ENCODE measurements at places on chromosomes 12 and 14. TPM values are rescaled to one million over a fixed set of nuclear protein-coding genes. Genes with fewer than 3 reads are reported as not detected.

TSPAN8 gene
- total RNA-seq = 4.2 TPM

USP5 gene
- total RNA-seq = 104 TPM

ACVRL1 gene
- 0.36 TPM for total RNA-seq

GRCh38 chr14:90580377-90581335 is 183.8 kb downstream of the CALM1 start:
- DNase-seq = no peak

- DNase-seq = no peak
These were observed 44.6 kb upstream of the FZD10 start for GRCh38 chr12:130117701-130118100.

GRCh38 chr14:40525314-40525713 is 1081.4 kb upstream of the LRFN5 start:
- no peak for DNase-seq

BICDL1 gene
- total RNA-seq = 22.2 TPM

EXOC3L4 gene
- total RNA-seq = 2.6 TPM

GRCh38 chr14:72604133-72604532 is 289.8 kb downstream of the DPF3 start:
- no peak for DNase-seq

GRCh38 chr12:473863-474577 is 14.3 kb downstream of the B4GALNT3 start:
- DNase-seq = no peak

DNA sequence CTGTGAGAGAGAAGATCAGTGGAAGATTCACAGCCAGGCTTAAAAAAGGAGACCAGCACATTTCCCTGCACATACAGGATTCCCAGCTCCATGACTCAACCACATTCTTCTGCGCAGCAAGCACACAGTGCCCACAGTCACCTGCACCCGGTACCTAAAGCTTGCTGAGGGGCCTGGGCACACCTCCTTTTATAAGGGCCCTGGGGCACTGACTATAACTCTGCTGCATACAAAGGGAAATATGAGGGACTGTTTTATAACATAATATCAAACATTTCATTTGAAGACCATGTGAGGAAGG is 322.9 kb downstream of the DAD1 start:
- DNase-seq = no peak

DNA sequence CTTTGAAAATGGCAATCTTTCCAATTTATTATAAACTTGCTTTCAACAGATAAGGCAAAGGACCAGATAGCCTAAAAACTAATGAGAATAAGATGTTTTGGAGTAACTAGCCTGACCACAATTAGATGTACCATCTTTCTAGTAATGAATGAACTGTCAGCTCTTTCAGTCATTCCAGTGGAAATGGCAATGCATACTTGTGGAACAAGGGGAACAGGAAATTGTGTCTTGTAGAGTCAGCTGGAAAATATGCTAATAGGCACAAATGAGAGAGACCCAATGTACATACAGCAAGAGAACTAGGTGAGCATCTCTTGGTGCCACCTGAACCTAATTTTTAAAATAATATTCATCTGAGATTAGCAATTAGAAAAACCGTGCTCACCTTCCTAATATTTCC is 76.1 kb upstream of the GPHB5 start:
- no peak for DNase-seq

GRCh38 chr12:124561231-124561630 is 6.2 kb downstream of the NCOR2 start:
- DNase-seq = no peak

DNA sequence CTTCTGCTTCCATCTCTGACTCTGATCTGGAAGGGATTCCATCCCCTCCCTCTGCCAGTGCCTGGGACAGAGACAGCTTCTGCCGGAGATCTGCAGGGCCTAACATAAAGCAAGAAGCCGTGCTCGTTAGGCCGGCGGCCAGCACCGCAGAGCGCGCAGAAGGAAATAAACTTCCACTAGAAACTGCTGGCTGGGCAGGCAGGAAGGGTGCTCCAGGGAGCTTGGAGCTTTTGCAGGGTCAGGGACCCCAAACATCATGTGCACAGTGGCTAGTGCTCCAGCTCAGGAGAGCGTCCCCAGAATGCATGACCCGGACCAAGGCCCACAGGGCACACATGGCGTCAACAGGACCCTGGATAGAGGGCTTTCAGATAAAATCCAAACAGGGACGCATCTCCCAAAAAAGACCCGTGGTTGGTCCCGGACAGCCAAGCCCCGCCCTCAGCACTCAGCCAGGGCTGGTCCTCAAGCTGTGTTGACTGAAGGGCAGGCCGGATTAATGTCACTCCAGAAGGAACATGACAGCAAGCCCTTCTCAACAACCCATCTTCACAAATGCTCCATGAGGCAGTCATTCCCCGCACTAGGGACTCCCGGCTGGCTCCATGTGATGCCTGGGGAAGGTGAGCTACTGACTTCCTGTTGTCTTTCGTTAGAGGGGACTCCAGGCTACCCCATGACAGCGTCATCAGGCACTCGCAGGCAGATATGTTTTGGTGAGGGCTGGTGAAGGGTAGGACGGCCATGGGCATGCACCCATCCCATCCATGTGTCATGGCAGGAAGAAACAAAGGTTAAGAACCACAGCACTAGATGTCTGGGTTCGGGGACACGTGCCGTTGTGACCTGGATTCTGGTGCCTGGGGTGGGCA is 121.5 kb downstream of the CALM1 start:
- DNase-seq = no peak

- DNase-seq = no peak
These were observed 585 bp upstream of the DYRK2 start for GRCh38 chr12:67647799-67648520.

KRT75 gene
- 0.15 TPM for total RNA-seq

OR11H12 gene
- not detected for total RNA-seq

DNA sequence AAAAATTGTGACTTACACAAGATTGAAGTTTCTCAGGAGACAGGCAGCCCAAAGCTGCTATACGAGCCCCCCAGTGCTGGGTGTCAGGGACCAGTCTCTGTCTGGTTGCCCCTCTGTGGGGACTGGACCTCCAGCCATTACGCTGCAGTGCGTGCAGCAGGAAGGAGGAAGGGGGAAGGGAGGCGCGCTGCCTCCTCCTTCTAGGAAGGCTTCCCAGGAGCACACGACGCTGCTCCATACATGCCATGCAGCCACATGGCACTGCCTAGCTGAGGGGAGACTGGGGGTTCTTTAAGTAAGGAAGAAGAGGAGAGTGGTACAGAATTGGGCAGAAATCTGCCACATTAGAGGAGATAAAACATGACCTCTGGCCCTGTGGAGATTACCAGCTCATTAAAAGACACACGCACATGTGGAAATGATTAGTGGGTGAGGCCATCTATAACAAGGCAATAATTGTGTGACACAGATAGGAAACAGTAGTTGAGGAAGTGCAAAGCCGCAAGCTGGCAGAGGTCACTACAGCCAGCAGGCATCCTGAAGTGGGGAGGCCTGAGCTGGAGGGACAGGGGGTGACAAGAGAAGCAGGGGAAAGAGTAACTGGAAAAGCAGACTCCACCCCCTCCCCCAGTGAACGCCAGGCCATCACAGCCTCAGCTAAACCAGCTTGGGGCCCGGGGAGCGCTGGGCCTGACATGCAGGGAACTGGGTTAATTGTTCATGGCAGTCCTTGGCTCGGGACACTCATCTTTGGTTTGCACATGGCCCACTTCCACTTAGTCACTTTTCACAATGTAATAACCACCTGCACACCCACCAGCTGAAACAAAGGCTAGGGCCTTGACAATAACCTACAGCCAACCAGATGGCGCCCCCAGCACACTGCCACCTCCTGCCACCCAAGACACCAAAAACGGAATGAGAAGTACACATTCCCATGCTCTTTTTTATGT is 39.6 kb downstream of the CCDC88C start:
- DNase-seq = no peak
